ENCODE measurements at places on chromosomes 4 and X. TPM values are rescaled to one million over a fixed set of nuclear protein-coding genes. Genes with fewer than 3 reads are reported as not detected.
A peak's percentile ranks its signal among the peaks of the same experiment; 100 is the strongest.

RENBP gene
- 10.3 TPM for total RNA-seq

NUDT11 gene
- total RNA-seq: 52.7 TPM

BEX4 gene
- total RNA-seq: 39.3 TPM

GPR143 gene
- 17.2 TPM for total RNA-seq

POU3F4 gene
- total RNA-seq: 1.1 TPM

SPIN2A gene
- total RNA-seq: 2.6 TPM

OTUD6A gene
- total RNA-seq: 0.17 TPM

AMBN gene
- not detected for total RNA-seq

PROM1 gene
- 66.6 TPM for total RNA-seq

DNA sequence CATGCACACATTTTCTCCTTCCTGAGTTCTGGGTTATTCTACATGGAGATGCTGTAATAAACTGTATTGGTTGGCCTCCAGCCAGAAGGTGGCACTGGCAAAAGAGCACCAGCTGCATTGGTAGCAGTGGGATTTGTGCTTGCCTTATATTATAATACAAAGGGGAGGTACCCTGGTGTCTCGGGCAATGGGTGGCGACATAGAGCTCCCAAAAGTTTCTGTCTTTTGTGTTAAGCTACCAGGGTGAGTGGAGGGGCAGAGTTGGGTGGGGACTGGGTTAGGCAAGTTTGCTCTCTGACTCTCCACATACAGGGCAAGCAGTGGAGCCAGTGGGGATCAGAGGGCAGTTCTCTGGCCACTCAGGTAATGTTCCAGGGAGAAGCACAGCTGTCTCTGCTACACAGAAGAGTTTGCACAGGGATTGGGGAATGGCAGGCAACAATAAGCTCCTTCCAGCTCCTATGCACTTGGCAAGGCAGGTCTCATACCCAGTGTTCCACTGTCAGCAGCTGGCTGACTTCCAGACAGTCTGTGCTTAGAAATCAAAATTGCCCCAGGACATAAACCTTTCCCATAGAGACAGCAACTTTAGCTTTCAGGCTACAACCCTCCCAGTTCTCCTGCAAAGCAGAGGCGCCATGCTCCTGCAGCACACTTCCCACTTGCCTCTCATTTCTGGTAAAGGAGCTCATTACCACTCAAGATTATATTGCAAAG, 463.9 kb upstream of the PCDH7 start:
- DNase-seq: peak; percentile 13

DNA sequence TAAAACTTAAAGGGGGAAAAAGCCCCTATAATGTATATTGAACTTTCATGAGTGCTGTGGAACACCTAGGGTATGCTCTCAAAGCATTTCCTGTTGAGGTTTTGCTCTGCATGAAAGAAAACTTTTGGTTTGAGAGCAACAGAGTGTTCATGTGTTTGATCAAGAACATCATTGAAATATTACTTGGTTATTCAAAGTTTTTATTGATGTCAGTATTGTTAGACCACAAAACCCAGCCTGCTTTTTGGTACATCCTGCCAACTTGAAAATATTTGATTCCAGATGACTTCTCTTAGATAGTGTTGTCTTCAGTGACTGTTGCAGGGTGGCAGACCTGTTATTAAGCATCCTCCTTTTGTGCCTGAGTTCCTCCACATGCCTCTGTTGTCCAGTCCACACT, 68.0 kb downstream of the N4BP2 start:
- DNase-seq: no peak

GRCh38 chr4:77007358-77008230, 58.0 kb downstream of the SEPTIN11 start:
- peak; percentile 52 for DNase-seq

DNA sequence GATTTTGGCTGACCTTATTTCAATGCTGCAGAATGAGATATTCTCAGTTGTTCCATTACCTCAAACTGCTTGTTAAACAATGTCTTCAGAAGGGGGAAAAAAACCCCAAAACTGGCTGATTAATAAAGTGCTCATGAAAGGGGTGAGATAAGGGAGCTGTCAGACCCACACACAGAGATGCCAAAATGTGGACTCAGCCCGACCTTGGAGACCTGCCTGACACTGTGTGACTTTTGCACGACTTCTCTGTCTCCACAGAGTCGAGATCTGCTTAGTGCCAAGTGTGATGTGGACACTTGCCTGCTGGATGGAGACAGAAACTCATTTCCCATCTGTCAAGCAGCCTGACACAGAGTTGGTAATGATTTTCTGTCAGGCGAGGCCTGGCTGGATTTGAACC, 31.5 kb downstream of the REELD1 start:
- no peak for DNase-seq

DNA sequence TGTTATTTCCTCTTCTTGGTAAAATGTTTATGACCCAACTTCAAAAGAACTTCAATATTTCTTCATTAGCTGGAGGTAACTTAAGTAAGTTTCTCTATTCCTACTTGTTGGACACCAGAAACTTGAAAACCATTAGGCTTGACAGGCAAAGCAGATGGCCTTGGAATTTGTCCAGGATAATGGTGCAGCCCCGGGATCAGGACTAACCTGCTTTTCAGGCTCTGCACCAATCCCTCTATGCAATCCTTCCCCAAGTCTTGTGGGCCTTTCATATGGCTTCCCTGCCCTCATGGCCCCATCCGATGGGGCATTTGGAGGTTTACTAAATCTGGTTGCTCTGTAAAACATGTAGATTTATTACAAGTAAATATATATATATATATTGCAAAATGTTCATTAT, 68.5 kb downstream of the SPINK2 start:
- DNase-seq: no peak

DNA sequence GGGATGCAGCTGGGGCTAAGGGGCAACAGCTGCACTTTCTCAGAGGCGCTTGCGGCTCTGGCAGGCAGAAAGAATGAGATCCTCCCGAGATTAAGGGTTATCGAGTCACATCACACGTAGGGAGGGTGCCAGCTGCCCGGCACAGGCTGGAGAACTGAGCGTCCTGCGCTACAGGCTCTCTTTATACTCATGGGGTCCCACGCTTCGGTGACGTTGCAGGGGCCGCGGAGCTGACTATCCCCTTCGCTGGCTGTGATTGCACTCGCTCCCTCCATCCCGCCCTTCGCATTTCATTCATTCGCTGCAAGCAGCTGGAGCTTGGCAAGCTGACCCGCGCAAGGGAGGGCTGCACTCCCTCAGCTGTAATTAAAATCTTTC, at the start of gene TACR3:
TACR3 (minus strand) TSS at position 156 of the 378 bp plus-strand sequence. CDS start 310 bp downstream, outside the sequence.
- peak; percentile 78 for DNase-seq

DNA sequence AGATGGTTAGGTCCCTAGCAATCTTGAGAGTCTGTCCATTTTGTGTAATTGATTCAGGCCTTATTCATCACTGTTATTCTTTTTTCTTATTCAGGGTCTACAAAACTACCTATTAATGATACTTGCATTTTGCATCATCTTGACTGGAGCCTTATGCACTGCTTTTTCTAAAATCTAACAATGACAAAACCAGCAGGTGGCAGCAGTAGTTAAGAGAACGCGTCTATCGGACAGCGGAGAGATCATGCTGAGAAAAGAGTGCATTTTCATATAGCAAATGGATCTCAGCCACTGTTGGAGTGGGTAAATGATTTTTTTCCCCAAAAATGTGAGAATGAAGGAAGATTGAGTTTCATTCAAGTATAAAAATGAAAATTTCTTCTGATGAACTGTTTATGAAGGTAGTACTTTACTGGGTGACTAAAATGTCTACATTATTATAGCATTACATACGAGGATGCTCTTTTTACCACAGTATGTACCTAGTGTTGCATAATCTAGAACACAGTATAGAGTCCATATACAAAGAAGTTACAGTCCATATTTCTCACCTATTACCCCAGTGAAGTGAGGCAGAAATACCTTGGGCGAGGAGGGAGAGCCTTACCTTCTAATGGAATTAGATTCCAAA, 43.2 kb downstream of the TMEM144 start:
- peak; percentile 78 for DNase-seq

DNA sequence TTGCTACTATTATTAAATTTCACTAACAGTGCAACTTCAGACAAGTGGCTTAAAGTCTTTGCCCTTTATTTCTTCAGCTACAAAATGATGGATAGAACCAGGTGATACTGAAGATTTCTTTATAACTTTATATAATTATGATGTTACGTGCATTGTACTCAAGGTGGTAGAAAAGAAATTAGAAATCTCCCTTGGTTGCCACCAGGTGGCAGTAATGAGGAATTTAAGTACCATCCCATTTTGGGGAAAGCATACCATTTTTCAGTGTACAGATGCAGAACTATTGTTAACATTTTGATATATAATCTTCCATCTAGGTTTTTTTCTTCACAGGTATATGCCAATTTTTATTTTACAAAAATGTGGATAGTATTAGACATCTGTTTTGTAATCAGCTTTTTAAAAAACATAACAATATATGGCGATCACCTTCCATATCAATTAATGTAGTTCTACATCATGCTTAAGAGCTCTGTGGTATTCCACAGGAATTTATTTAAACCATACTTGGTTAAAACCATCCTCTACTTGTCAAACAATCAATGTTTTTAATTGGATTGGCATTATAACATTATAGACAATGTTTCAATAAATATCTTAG, 37.7 kb upstream of the RAB33B start:
- peak; percentile 66 for DNase-seq

GRCh38 chr4:96316776-96317175, 476.9 kb downstream of the PDHA2 start:
- no peak for DNase-seq

GRCh38 chr4:127788517-127788916, 6.4 kb downstream of the HSPA4L start:
- peak; percentile 69 for DNase-seq

DNA sequence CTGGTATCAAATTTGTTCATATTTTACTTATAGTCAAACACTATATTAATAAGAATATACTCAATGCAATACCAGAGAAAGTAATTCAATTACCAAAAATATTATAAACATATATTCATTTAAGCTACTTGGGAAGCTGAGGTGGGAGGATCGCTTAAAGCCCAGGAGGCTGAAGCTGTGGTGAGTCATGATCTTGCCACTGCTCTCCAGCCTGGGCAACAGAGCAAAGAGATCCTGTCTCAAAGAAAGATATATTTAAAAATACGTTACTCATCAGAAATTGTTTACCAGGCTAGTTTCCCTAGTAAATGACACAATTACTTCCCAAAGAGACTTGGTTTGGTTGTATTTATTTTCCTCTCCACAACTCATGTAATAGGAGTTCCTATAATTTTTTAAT, 433.6 kb downstream of the GASK1B start:
- no peak for DNase-seq

- DNase-seq: no peak
Measured at GRCh38 chrX:104864296-104864695, 298.3 kb downstream of the IL1RAPL2 start.

- DNase-seq: peak; percentile 47
Measured at GRCh38 chr4:11428231-11428898, at the start of gene HS3ST1. TSS of gene HS3ST1 (minus strand) at chr4:11428894. CDS start at chr4:11400005, 28,889 bp downstream.

DNA sequence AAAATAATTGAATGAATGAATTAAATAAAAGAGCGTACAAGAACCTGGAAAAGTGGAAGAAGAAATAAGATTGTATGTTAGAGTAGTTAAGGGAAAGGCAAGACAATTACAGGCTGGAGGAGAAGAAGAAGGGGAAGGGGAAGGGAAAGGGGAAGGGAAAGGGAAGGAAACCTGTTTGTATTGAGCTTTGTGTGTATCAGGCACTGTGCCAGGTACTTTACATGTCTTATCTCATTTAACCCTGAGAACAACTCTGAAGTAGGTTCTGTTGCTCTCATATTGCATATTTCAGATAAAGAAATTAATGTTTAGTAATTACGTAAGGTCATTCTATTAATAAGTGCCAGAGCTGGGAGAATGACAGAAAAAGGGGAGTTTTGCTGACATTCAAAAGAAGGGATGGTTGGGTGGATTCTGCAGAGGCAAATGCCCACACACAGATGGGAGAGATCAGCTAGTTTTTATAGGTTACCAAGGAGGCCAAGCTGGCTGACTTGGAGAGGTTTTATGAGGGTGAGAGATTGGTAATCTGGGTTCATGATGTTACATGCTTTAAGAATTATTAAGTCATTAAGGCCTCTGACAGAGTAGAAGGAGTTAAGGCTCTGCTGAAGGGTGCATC, 92.3 kb upstream of the LCORL start:
- DNase-seq: no peak

- no peak for DNase-seq
Measured at GRCh38 chr4:130238121-130238520, 1142.2 kb downstream of the C4orf33 start.

- no peak for DNase-seq
Measured at GRCh38 chrX:124690495-124690894, 344.1 kb downstream of the SH2D1A start.

DNA sequence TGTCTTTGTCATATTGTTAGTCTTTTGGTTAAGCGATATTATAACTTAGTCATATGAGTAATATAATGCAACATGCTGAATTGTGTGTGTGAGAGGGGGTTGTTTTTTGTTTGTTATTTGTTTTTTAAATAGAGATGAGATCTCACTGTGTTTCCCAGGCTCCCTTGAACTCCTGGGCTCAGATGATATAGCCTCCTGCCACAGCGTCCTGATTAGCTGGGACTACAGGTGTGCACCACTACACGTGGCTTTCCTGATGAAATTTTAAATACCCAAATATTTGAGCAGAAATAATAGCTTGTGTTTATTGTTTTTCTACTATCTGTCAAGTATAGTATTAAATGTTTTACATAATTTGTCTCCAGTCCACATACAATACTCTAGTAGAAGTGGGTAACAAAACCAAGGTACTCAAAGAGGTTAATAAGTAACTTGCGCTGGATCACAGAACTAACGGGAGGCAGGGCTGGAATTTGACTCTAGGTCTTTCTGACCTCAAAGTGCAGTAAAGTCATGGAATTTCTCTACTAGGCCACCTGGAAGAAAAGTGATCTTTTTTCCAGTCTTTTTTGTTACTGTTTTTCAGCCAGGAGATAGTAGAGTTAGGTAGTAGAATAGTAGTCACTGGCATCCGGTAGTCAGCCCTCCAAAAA, 47.8 kb downstream of the CLCN3 start:
- DNase-seq: no peak

DNA sequence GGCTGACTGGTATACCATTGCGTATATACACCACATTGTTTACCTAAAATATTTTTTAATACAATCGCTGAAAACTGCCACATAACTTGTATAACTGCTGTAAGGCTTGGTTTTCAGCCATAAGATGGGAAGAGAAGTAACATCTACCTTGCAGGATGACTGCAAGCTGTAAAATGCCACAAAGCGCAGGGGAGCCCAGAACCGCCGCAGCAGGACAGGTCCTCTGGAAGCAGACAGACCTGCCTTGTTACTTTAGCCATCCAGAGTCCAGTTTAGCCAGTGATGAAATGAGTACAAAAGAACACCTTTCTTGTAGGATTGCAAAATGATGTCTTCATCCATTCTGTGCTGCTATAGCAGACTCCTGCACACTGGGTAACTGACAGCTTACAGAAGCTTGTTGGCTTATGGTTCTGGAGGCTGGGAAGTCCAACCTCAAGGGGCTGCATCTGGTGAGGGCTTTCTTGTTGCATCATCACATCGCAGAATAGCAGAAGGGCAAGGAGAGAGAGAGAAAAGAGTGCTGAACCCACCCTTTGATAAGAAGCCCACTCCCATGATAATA, 4.1 kb upstream of the CTBP1 start:
- no peak for DNase-seq

- no peak for DNase-seq
Measured at GRCh38 chr4:88722828-88723227, 25.2 kb upstream of the NAP1L5 start.

- DNase-seq: no peak
Measured at GRCh38 chr4:8786166-8786565, 85.5 kb downstream of the HMX1 start.

Measured in GM23338 (cell line).